ENCODE measurements at places on chromosomes 4 and X.

GRCh38 chr4:56026596-56026995, 77.9 kb downstream of the CEP135 start:
- no peak for DNase-seq

GRCh38 chr4:26789208-26789607, 71.4 kb upstream of the STIM2 start:
- no peak for DNase-seq

GRCh38 chr4:7365462-7366179, 69.1 kb downstream of the PSAPL1 start:
- DNase-seq: no peak

DNA sequence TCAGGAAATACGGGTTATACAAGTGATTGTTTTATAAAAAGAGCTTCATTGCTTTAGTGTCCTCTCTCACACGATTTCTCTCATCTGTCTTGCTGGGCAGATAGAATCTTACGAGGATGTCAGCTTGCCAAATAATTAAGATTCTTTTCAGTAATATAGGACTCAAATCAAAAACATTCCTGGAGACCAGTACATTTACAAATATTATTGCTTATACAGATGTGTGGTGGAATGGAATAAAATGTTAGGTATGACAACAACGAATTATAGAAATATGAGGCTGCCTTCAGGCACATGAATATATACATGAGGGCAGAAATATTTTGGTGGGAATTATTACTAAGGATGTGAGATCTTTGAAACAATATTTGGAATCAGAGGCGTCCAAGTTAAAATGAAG, 88.9 kb downstream of the GC start:
- no peak for DNase-seq

- no peak for DNase-seq
These were observed 67.4 kb downstream of the RASGEF1B start for GRCh38 chr4:81404294-81404693.

Data from GM12865 (cell line).